Mesothelial cell of epicardium (in vitro differentiated cells): ENCODE measurements at places on chromosomes 2 and 18. TPM values are rescaled to one million over a fixed set of nuclear protein-coding genes. Genes with fewer than 3 reads are reported as not detected.

GRCh38 chr2:185202945-185203528, 535.6 kb upstream of the FSIP2 start:
- H3K36me3 ChIP-seq = no peaks in the 10 kb centered on the region
- H3K27ac ChIP-seq = no peak overlapping the region
- H3K4me1 ChIP-seq = peaks cover 33% of the 10 kb centered on the region
- no peak overlapping the region for H3K4me3 ChIP-seq

- H3K36me3 ChIP-seq = no peaks in the 10 kb centered on the region
- no peak overlapping the region for H3K4me3 ChIP-seq
- H3K27me3 ChIP-seq = no peaks in the 10 kb centered on the region
- no peak for DNase-seq
Measured at GRCh38 chr2:182259629-182260150, 167.1 kb downstream of the PDE1A start.

DNA sequence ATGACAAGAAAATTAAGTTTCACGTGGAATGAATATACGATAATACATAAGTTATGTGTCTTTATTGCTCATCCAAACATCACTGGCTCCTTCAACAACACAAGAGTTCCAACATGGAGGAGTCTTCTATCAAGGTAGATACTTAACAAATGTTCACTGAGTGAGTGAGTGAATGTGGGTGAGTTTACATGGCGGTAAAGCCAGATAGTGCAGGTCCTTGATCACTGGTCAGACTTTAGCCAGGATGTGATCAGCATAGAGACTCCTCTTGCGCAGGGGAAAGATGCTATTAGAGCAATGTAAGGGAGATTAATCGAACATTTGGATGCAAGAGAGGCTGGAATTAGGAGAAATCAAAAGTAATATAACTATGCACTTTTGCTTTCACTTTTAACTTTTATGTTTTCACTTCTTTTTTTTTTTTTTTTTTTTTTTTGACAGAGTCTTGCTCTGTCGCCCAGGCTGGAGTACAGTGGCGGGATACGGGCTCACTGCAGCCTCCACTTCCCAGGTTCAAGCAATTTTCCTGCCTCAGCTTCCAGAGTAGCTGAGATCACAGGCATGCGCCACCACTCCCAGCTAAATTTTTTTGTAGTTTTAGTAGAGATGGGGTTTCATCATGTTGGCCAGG, 249.0 kb upstream of the ID2 start:
- H3K4me1 ChIP-seq = peaks cover 8% of the 10 kb centered on the region
- DNase-seq = no peak
- no peak overlapping the region for H3K4me3 ChIP-seq
- H3K27me3 ChIP-seq = no peaks in the 10 kb centered on the region
- H3K36me3 ChIP-seq = no peaks in the 10 kb centered on the region
- H3K27ac ChIP-seq = no peak overlapping the region

DNA sequence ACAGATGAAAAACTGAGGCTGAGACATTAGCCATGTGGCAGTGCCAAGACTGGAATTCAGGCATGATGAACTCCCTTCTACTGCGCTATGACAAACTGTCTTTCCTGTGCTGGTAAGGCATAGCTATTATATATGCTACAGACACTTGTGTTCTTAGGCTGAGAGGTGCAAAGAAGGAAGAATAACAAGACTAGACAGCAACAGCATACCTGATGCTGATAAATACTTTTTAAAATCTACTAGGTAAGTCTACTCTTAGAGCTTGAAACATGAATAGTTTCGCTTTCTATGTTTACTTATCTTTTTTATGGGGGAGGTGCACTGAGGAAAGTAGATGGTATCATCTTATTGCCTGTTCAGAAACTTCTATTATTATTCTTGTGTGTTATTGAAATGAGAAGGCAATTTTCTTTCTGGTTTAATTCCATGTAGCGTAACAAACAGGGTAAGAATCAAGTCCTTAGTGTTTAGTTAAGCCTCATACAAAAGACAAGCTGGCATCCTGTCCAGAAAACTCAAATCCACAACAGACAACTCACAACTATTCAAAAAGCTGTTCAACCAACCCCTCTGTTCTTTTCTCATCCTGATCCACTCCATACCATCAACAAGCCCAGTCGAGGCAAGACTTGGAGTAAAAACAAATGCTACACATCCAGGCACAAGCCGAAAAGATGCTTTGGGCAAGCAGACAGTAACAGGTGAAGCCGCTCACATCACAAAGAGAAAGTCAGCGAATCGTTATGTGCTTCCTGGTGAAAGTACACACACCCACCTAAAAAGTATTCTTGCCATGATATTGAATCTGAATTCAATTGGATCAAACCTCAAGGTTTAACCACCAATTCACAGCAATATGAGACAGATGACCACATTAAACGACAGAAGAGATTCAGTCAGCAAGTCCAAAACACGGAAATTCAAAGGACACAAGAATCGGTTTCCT, 1.5 kb downstream of the TTC32 start:
- peak overlapping the region; percentile 97 for H3K4me3 ChIP-seq
- DNase-seq = no peak
- H3K36me3 ChIP-seq = no peaks in the 10 kb centered on the region
- peaks cover 46% of the 10 kb centered on the region for H3K4me1 ChIP-seq
- H3K27me3 ChIP-seq = peaks cover 1% of the 10 kb centered on the region
- peak overlapping the region; percentile 100 for H3K27ac ChIP-seq

DNA sequence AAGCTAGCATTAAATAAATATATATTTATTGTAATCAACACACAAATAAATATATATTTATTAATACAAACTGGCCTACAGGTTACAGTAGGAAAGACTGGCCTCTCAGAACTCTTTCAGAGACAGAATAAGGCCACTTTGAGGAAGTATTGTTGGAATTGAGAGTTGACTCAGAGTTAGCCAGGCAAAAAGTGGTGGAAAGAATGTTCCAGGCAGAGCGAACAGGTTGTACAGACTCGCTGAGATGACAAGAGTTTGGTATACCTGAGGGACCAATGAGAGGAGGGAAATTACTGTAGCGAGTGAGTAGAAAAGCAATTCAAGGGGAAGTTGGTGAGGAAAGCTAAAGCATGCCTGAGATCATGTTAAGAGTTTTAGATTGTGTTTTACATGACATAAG, 19.0 kb upstream of the XDH start:
- no peak overlapping the region for H3K27ac ChIP-seq
- H3K4me1 ChIP-seq = no peaks in the 10 kb centered on the region

GRCh38 chr2:40546439-40547191, 94.7 kb upstream of the SLC8A1 start:
- no peak overlapping the region for H3K4me3 ChIP-seq
- peak overlapping the region; percentile 23 for H3K27ac ChIP-seq
- H3K36me3 ChIP-seq = no peaks in the 10 kb centered on the region
- peaks cover 38% of the 10 kb centered on the region for H3K4me1 ChIP-seq
- no peak for DNase-seq
- no peaks in the 10 kb centered on the region for H3K27me3 ChIP-seq

DNA sequence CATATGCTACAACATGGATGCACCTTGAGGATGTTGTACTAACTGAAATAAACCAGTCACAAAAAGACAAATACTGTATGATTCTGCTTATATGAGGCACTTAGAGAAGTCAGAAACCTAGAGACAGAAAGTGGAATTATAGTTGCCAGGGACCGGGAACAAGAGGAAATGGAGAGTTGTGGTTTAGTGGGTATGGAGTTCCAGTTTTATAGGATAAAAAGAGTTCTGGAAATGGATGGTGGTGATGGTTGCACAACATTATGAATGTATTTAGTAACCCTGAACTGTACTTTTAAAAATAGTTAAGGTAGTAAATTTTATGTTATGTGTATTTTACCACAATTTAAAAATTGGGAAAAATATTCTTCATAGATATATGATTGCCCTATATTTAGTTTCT, 97.7 kb downstream of the DPP4 start:
- no peak overlapping the region for H3K27ac ChIP-seq
- no peak for DNase-seq
- H3K4me3 ChIP-seq = no peak overlapping the region
- peaks cover under 1% of the 10 kb centered on the region for H3K27me3 ChIP-seq
- H3K36me3 ChIP-seq = no peaks in the 10 kb centered on the region

The TMEM169 gene
- 0.71 to 0.84 TPM (median 0.78 TPM) in 3 replicates for total RNA-seq

The ANKRD30BL gene
- total RNA-seq = not detected in 3 replicates
